Mammary epithelial cell (primary cell): ENCODE measurements at places on chromosomes 4 and X.

DNA sequence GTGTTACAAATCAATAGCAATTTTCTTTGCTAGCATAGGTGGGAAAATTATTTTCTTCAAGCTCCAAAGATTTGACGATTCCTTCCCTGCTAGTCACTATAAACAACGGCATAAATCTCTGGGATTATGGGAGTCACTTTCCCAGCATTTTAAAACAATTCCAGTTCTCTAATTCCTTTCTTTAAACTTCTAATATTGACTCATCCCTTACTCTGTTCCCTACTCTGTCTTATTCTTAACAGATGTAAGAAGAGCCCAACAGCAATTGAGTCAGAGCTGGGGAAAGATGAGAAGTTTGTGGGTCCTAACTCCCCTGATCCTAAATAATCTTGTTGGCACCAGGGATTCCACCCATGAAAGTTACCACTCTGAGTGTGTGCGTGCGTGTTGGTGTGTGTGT, 47.4 kb upstream of the IL21 start:
- peak; percentile 39 for DNase-seq

DNA sequence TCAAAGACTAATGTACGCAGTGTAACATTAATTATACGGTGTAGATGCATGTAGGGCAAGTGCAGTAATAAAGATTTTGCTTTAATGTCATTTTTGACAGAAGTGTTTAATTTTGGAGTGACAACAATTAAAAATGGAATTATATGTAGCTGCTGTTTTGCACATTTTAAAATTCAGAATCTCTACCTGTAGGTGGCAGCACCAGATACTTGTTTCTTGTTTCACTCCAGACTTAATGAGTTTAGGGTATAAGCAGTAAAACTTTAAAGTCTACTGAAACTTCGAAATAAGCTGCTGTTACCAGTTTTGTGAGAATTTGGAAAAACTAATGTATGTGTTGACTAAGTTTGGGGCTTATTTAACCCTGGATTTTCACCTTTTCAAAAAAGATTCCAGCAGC, 144.9 kb downstream of the POLA1 start:
- DNase-seq = peak; percentile 6

DNA sequence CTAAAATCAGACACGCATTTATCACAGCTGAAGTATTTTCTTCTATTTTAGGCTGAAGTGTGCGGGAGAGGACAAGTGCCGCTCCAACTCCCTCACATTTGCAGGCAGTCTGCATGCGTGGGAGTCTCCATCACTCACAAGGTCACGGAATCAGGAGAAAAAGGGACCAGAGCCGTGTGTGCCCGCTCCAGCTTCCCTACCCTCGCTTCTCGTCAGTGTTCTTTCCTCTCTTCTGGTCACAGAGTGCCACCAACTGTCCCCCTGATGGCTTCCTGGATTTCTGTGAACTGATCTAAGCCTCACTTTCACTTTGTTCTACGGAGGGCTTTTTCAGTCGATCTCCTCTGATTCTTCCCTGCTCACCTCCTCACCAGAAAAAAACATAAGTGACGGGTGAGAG, 407.4 kb upstream of the AADAT start:
- peak; percentile 9 for DNase-seq

- DNase-seq = no peak
These were observed 63.2 kb upstream of the FBXW7 start for GRCh38 chr4:152599095-152599494.

- DNase-seq = no peak
These were observed 107.0 kb downstream of the DDIT4L start for GRCh38 chr4:100083289-100083688.

- no peak for DNase-seq
These were observed 52.9 kb upstream of the TRPC5OS start for GRCh38 chrX:111823128-111823527.

GRCh38 chr4:122673252-122673651, 52.4 kb upstream of the IL21 start:
- no peak for DNase-seq
